ENCODE measurements at places on chromosomes 6 and 20. TPM values are rescaled to one million over a fixed set of nuclear protein-coding genes. Genes with fewer than 3 reads are reported as not detected.

DNA sequence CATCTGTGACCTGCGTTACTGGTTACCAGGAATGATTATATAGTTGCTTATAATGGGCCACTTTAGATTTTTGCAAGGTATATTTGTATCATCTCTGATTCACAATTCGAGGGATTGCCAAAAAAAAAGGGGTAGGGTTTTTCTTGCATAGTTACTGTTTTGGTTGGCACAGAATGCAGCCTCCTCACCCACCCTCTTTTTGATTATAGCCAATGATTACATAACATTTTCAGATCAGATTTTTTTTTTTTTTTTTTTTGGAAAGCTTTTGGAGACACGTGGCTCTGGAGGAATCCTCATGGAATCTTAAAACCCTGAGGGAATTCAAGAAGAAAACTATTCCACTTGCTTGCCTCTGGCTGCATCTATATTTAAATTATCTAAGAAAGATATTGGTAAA lies 53.7 kb downstream of the UST start:
- no peak for DNase-seq

DNA sequence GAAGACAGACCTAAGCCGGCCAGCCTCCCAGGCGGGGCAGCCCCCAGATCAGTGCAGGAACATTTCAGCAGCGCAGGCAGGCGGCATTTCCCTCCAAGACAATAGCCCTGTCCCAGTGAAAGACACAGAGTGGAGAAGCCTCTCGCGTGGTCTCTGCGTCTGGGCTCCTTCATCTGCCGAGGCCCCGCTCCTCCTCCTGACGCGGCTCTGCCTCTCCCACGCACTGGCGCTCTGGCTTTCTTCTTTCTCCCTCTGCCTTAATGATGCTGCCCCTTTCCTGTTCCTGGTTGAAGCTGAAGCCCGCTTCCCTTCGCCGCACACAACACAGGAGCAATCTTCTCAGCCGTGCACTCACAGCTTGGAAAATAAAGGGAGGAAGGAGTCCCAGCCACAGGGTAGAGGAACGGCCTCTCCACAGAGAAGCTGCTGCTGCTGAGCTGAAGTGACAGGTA lies 347.5 kb downstream of the CDH4 start:
- DNase-seq: no peak

- DNase-seq: no peak
Observed at GRCh38 chr6:162974685-162975084, 246.9 kb downstream of the PACRG start.

- no peak for DNase-seq
Observed at GRCh38 chr6:167244991-167245390, 46.1 kb upstream of the UNC93A start.

DNA sequence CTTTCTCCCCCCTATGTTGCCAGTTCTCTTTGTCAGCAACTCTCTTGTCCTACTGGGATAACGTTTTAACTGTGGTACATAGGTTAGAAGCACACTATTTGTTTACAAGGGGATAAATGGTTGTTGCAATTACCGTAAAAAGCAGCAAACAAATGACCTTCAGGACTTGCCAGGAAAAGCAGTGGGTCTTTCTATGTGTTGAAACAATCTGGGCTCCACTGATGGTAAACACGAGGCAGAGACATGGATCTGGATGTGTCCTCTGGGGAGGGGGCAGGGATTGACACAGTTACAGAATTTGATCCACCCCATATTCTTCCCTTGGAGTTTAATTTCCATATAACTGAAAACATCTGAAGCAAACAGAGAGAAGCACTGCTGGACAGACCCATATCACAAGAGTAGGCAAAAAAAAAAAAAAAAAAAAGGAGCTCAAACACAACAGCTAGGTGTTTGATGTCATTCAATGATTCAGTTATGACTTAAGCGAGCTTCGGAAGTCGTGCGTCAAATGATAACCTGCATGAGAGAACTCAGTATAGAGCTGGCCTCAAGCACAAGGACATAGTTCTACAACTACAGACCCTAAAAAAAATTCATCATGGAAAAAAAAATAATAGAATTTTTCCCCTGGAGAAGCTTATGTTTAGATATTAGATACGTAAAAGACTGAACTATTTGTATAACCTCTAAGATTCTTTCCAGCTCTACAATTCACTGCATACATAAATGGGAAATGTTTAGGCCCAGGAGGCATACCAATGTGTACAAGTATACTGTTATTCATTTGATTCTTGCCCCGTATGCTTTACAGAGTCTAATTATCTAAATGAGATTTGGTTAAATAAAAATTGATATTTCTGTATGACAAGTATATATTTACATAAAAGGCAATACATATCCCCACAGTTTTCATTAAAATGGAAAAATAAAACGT lies 127.7 kb downstream of the ALDH8A1 start:
- no peak for DNase-seq

GRCh38 chr20:859751-860231 lies 26.3 kb downstream of the FAM110A start:
- no peak for DNase-seq

- DNase-seq: no peak
Observed at GRCh38 chr20:19775353-19776253, 17.5 kb downstream of the RIN2 start.

DNA sequence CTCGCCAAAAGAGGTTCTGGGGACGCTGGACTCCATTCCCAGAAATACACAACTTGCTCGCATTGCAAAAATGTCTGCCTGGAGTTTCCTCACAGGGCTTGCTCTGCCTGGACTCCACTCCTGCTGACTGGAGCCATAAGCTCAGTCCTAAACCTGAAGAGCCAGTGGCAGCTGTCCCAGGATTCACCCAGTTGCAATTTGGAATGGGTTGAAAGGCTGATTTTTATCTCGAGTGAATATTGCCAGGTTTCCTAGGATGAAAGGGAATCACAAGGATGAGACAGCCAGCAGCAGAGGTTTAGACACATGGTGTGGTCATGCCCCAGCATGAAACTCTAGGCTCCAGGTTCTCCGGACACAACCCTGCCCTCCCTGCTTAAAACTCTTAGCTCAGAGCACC lies 223.3 kb downstream of the BMP7 start:
- no peak for DNase-seq

DNA sequence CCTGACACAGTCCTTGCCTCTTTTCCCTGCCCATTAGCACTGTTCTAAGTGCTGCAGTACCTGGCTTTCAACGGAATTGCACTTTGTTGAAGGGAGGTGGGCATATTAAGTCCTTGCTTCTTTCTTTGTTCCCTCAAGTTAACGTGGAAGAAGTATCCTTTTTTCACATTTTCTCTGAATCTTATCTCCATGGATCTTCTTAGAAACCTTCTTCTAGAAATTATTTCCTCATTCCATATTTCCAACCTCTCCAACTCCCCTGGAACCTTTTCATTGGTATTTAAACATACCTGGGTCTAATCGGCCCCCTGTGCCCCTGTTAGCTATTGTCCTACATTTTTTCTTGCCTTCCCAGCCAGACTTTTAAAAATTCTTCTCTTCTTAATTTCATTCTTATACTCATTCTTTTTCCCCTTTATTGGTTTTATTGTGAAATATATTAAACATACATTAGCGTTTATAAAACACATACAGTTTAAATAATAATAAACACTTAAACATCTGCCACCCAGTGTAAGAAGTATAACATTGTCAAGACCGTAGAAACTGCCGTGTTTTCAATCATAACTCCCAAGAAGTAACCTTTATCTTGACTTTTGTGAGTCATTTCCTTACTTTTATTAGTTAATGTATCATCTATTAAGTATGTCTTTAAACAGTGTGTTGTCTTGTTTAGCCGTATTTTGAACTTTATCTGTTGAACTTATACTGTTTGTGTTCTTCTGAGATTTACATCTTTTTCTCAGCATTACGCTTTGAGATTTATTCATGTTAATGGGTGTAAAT lies 118.2 kb downstream of the CDKAL1 start:
- DNase-seq: no peak

DNA sequence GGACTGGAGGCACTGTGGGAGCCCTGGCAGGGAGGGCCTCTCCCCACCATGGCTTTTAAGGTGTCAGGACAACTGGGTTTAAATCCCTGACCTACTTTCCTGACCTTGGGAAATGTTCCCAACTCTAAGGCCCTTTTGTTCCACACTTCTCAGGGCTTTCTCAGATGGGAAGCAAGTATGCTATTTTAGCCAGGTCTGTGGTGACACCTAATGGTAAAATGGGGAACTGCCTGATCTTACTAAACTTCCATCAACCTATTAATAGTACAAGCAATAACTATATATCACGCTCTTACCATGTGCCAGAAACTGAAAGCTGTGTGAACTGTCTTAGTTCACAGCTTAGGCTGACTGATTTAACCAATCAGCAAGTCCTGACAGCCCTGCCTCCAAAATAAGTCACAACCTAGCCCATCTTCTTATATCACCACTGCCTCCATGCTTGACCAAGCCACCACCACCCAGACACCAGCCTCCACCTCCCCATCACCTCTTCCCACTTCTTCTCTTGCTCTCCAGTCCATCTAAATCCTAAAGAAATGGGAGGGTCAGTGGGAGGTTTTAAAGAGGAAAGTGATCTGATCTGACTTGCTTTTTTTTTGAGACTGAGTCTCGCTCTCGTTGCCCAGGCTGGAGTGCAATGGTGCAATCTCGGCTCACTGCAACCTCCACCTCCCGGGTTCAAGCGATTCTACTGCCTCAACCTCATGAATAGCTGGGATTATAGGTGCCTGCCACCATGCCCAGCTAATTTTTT lies 6.9 kb upstream of the BLCAP start:
- DNase-seq: peak; percentile 86

DNA sequence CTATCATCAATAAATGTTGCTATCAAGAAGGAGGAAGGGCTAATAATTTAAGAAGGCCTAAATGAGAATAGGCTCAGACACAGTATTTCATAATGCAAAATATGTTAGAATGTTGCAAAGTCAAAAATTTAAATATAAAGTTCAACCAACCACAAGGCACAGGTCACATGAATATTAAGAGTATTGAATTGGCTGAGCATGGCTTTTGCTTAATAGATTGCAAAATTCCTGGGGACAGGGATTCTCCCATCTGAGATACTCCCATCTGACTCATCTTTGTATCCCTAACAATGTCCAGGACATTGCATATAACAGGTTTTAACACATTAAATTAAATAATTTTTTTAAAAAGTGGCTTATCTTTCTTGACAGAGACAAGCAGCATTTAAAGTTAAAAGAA lies 32.9 kb upstream of the UTRN start:
- DNase-seq: no peak

DNA sequence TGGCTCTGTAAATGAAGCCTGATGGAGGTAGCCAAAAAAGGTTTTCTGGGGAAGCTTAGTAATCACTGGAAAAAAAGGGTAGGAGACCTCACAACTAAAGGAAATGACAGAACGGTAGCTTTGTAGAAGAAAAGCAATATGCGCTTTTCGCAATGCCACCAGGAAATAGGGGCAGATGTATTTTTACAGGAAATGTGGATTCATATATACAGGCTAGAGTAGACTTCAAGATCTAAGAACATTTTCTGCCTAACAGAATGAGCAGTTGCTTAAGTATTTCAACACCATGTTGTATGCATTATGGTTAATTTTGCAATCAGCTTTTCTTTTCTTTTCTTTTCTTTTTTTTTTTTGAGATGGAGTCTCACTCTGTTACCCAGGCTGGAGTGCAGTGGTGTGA lies 219.6 kb downstream of the CD83 start:
- DNase-seq: no peak

- no peak for DNase-seq
Observed at GRCh38 chr6:19988555-19988954, 151.4 kb downstream of the ID4 start.

- DNase-seq: no peak
Observed at GRCh38 chr6:111862314-111862713, 10.9 kb downstream of the FYN start.

- DNase-seq: no peak
Observed at GRCh38 chr6:110858562-110859214, 15.9 kb upstream of the AMD1 start.

- DNase-seq: peak; percentile 7
Observed at GRCh38 chr6:84685983-84686584, 78.3 kb downstream of the TBX18 start.

The ZNF322 gene
- total RNA-seq: 31.2 TPM

The SLC17A4 gene
- total RNA-seq: not detected

The ESR1 gene
- total RNA-seq: 0.03 TPM

The CST1 gene
- not detected for total RNA-seq

The COX4I2 gene
- total RNA-seq: not detected

The B4GALT5 gene
- total RNA-seq: 40.0 TPM

The CFAP206 gene
- 2.4 TPM for total RNA-seq

Measured in Panc1 (cell line).